ENCODE measurements at places on chromosomes 4 and X.

GRCh38 chrX:69034451-69034850 lies 130.8 kb downstream of the PJA1 start:
- DNase-seq, result no peak

DNA sequence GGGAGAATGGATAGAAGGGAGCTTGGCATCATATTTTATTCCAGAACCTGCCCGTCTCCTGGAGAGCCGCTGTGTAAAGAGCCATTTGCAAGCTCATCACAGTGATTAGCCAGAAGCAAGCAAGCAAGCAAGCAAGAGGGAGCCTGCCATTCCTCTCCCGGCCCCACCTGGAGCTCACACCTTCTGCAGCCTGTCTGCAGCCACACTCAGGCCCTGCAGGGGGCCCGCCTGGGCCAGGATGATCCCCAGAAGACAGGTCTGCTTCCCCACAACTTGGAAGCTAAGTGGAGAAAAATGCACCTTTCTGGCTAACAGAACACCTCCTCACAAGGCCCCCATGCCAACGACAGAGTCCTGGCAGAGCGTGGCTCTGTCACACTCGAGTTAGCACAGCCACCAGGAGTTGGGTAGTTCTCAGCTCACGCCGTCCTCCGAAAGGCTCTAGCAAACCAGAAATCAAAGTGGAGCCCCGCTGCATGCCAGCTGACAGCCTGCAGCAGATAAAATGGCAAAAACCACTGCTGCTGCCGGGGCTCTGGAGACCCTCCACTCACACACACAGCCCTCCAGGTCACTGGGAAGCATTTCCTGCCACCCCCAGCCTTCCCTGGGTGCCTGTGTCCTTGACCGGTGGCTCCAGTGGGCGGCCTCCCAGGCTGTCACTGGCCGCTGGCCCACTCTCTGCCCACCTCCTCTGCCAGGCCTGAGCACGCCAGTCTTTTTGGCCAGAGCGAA lies 54.9 kb downstream of the DCTD start:
- DNase-seq, result no peak

DNA sequence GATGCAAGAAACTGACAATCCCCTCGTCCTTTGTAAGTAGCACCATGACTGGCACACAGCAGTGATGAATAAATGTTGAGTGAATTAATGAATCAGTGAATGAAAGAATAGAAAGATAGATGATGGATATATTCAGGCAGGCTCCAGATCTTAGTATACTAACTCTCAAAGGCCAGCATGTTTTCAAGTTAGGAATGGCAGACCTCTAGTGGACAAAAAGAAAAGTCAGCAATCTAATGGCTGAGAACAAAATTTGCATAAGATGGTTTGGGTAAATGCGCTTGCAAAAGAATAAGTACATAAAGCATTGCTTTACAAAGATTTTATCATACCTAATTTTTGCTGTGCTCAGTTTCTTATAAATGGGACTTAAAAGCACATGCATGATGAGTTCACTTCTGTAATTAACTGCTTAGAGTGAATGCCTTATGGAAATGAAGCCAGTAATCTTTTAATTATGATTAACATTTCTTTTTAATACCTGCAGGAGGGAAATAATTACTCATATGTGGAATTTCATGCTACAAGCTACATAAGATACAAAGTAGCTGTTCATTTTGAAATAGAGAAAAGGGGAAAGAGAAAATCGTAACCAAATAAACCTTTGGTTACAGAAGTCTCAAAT lies 126.9 kb upstream of the GPRIN3 start:
- DNase-seq, result no peak

DNA sequence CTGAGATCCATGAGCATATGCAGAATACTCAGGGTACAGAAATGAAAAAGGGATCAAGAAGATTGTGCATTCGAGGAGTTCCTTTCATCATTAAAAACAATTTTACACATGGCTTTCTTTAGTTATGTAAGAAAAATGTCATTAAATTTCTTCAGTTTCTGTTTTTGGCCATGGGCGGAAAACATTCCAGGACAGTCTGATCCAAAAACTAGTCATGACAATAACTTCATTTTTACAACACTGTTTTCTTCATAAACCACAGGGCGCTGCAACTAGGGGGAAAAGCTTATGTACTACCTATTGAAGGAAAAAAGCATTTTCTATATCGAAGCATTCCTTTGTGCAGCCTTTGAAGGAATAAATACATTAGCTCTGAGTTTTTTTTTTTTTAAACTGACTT lies 28.2 kb downstream of the IL13RA1 start:
- DNase-seq, result no peak

GRCh38 chr4:169210504-169211118 lies 60.1 kb downstream of the SH3RF1 start:
- no peak for DNase-seq

DNA sequence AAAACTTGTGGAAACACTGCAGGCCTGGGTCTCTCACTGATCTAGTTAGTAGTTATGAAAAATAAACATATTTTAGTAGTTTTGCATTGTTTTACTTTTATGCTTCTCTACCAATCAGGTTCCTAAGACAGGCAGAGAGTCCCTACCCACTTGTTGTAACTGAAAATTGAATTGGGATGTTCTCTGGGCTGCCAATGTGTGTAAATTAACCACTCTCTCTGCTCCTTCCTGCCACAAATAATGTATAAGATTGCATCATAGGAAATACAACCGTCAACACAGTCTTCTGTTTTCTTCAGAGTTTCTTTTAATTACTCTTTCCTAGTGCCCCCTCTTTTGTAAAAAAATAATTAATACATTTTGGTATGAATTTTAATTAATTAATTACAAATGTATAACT lies 677.3 kb downstream of the FSTL5 start:
- no peak for DNase-seq

DNA sequence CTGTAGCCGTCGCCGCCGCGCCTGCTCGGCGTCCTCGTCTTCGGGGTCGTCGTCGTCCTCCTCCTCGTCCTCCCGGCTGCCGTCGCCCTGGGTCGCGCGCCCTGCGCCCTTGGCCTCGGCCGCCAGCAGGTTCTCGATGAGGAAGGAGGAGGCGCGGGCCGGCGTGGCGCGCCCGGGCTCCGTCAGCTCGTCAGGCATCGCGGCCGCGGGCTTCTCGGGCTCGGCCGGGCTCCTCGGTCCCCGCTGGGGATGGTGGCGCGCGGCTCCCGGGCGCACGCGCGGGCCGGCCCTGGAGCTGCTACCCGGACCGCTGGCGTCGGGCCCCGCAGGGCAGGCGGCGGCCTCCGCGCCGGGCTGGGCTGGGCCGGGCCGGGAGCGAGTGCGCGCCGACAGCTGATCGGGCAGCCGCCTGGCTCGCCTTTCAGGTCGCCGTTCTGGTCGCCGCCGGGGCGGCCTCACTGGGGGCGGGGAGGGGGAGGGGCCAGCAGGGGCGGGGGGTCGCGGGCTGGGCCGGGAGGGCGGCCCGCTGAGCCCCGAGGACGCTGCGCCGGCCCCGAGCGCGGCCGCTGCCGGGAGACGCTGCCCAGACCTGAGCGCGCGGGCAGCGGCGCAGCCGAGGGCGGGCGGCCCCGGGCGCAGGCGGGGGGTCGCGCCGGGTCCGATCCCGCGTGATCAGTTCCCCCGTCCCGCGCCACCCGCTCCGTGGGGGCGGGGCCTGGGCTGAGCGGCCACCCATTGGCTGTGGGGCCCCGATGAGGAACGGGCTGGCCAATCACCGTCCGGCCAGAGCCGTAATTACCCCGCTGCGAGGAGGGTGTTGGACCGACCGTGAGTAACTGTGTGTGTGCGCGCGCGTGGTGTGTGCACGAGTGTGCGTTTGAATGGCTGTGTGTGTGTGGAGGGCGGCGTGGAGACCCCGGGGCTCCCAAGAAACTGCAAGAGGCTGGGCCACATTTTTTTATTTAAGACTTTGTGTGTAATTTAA lies at the start of gene HMX1:
Gene HMX1 (minus strand): TSS at position 423 of the 985 bp plus-strand sequence. CDS start 225 bp downstream, at position 198.
- DNase-seq, result no peak

DNA sequence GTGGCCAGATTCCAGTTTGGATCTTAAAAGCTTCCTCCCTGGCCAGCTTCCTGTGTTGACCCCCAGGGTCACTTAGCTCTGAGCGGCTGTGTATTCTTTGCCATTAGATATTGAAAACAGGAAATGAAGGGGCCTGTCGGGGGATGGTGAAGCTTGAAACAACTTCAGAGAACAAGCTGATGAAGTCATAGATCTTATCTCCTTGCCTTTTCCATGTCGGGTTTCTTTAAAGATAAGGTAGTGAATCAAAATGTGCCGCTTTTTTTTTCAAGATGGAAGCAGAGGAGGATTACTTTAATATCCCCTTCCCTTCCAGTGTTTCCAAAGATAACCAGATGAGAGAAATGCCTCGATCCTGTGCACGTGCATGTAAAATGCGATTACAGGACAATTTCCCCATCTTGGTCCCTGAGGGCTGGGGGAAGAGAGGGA lies 508.5 kb downstream of the MID1IP1 start:
- no peak for DNase-seq

GRCh38 chrX:17563515-17563914 lies 173.8 kb upstream of the SCML1 start:
- no peak for DNase-seq

- no peak for DNase-seq
These were observed 1067.7 kb upstream of the PABPC4L start for GRCh38 chr4:135269125-135269890.

GRCh38 chr4:107115185-107115847 lies 79.2 kb upstream of the DKK2 start:
- DNase-seq, result no peak

GRCh38 chrX:43968359-43968781 lies 4.8 kb downstream of the NDP start:
- DNase-seq, result no peak

DNA sequence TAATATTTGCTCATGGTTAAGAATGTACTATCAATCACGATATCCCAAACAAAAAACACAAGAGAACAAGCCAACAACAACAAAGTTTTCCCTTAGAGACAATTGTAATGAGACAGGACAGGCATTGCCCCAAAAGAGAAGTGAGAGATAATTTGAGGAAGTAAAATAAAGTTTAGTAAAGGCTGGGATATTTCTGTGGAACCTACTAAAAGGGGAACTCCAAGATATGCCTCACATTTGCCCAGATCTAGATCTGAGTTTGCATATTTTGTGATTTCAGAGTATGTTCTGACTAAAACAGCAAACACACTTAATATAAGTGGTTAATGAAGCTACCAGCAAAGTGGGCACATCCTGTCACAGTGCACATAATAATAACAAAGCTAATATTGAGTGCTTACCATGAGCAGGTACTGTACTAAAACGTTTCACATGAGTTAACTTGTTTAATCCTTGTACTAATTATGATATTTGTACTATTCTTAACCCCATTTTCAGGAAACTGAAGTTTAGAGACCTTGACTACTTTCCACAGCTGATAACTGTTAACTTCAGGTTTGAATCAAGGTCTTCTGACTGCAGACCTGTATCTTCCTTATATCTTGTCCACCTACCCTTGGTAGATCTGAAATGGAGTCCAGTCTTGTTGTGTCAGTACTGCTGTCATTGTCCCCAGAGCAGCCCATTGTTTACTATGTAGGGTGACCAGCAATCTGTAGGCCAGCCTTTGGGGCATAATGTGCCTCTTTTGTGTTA lies 26.0 kb upstream of the BMP2K start:
- no peak for DNase-seq

- DNase-seq, result no peak
These were observed 492.8 kb upstream of the NR3C2 start for GRCh38 chr4:148934926-148935578.

DNA sequence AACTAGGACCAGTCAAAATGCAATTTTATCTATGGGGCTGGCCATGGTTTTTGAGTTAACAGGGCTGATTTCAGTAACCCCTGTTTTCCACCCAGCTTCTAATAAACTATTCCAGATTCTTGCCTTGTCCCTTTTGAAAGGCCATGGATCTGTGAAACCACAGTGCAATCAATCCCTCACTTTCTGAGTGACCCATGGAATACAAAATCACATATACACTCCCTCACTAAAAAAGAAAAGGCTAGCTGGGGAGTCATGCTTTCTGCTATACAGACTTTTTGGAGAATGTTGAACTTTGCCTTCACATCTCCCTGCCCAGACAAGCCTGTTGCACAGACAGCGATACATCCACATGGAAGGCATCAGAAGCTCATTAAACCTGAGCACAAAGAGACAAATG lies 47.9 kb downstream of the MAD2L1 start:
- no peak for DNase-seq

Measured in NCI-H446 (cell line).